ENCODE measurements at places on chromosomes 5 and 9.

- DNase-seq = no peak
Observed at GRCh38 chr5:106401561-106401960, 1269.2 kb downstream of the EFNA5 start.

DNA sequence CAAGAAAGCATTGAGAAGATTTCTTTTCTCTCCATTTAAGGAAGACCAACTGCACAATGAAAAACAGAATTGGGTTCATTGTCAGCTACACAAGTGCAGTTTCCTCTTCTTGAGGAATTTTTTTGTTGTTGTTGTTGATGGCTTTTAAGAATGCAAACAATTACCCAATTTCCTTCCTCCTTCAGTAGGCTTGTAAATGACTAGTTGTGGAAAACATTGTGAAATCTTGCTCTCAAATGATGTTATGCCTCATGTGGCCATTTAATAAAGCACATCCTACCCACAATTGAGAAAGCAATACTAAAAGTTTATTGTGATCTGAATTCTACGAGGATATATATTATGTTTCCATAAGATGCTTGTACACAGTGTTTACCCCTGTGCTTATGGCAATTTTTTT lies 171.6 kb downstream of the FAM174A start:
- DNase-seq = no peak

GRCh38 chr5:16687898-16688297 lies 71.1 kb upstream of the RETREG1 start:
- no peak for DNase-seq

- no peak for DNase-seq
Observed at GRCh38 chr5:179816401-179816795, 4.3 kb upstream of the SQSTM1 start.

DNA sequence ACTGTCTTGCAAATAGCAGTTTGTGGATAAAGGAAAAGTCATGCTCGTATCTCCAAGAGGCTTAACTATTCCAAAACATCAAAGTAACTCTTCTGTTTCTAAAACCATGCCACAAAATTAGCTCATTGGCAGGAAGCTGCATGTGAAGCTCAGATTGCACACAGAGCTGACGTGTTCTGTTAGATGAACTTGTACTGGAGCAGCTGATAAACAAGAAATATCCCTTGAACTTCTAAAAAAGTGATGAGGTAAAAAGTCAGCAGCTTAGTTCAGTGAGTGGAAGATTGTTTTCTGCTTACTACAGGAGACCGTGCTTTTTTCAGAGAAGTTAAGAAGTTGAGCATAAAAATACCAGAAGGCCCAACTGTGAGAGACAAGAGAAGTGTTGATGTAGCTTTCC lies 113.2 kb downstream of the SLC12A2 start:
- DNase-seq = no peak

- DNase-seq = no peak
Observed at GRCh38 chr9:35322075-35322885, 160.5 kb downstream of the UNC13B start.

- DNase-seq = no peak
Observed at GRCh38 chr9:112642126-112642525, 75.8 kb downstream of the INIP start.

DNA sequence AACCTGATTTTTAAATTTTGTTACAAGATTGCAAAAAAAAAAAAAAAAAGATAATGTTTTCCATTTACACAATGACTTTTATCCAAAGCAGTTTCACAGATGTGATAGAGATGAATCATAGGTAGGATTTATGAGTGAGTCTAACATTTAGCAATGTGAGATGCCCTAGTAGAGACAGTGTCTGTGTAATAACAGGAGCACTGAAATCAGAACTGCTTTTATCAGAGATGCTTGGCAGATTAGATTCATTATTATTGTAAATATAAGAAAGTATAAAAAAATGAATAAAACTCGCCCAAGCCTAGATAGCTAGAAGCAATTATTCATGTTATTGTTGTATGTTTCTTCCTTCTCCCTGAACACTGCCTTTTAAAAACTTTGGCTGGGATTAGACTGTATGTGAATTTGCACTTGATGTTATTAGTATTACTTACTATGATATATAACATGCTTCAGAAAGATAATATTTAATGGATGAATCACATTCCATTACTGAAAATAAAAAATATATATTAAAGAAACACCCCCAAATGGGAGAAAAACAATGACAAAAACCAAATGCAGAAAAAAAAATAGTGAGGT lies 567.3 kb upstream of the KLF4 start:
- no peak for DNase-seq

DNA sequence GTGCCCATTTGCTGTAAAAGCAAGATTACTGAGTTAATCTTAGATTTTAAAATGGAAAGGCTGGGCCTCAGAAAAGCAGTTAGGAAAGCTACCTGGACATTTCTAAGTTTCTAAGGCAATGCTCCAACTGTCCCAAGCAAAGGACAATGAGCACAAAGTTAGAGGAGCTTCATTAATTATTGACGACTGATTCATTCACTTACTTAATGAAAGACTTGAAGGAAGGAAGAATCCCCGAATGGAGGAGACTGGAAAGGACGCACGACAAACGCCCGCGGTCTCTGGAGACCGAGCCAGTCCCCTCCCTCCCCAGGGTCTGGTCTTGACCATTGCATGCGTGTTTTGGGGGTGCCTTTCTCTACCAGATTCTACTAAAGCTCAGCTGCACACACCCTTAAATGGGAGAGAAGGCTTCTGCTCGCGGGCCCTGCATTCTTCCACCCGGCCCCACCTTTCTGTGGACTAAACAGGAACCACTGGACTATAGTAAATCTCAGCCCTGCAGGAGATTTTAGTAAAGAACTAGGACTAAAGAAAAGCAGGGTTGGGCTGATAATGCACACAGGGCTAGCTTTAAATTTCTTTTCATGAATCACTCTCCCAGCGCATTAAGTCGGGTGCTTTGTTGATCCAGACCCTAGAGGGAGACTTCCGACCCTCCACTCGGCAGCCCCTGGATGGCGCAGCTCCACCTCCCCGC lies 44.8 kb downstream of the CTSL start:
- DNase-seq = no peak

DNA sequence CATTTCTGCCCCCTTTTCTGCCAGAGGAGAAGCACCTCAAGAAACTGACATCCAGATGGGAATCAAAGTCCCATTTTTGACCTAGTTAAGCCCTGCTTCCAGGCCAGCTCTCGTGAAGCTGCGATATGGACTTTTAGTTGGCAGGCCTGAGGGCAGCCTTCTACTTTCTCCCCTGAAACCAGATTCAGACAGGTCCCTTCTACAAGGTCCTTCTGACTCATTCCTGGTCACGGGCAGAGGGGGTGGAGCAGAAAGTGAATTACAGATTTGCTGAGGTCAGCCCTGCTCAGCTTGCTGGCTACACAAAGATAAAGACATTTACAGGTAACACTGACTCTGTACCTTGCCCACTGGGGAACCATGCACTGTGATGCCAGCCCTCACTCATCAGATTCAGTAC lies 52.8 kb upstream of the TUT7 start:
- DNase-seq = no peak

GRCh38 chr5:139130214-139130613 lies 68.0 kb downstream of the SIL1 start:
- DNase-seq = no peak

DNA sequence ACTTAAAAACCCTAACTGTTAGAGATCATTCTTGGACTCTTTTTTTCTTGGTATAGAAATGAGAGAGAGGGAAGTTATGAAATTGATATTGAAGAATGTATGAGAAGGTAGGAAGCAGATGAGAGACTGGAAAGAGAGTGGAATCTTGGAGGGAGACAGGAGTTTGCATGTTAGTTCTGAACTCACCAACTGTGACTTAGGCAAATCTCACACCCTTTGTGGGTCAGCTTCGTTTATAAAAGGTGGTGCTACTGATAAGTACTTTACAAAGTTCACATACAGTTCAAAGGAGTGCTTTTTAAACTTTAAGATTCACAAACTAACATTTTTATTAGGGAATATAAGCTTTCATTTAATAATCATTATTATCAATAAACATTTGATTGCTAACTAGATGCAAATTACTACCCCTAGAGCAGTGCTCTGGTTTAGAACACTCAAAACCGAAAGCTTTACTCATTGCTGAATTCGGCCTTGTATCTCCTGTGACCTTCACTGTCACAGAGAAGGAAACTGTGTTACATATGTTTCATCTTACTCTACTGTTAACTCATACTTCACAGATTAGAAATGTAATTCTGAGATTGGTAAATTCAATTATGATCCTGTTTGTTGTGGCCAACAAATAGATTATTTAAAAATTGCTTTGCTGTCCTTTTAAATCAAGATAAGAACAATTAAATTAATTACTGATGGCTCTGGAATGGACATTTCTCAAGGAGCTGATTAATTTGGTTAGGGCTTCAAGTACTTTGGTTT lies 143.2 kb downstream of the RMI1 start:
- no peak for DNase-seq

- DNase-seq = no peak
Observed at GRCh38 chr9:87569008-87569509, 71.4 kb downstream of the DAPK1 start.

- no peak for DNase-seq
Observed at GRCh38 chr5:172751761-172752510, 19.1 kb downstream of the DUSP1 start.

- DNase-seq = no peak
Observed at GRCh38 chr9:83975300-83975699, 4.7 kb downstream of the HNRNPK start.

DNA sequence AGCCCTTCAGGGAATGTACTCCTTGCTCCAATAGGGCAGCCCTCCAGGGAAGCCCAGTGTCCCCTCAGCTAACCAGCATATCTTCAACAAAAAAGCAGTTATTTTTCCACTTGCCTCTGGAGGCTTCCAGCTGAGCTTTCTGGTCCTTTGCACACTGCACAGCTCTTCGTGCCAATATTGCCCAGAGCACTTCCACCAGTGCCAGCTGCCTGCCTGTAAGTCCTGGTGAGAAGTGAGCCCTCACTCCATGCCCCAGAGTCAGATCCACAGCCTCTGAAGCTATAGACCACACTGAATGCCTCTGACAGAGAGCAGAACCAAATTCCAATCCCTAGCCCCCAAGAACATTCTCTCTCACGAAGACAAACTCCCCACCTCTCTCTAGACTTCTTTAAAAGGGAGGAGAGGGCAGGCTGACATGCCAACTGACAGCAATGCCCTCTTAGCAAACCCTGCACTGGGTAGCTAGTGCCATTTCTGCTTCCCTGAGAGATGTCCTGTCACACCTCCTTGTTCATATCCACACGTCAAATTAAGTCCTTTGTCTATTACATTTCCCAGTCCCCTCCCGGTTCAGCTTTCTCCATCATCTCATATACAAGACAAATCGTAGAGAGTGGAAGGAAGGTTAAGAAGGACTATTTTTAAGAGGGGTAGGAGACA lies 12.7 kb upstream of the HEXB start:
- DNase-seq = no peak

DNA sequence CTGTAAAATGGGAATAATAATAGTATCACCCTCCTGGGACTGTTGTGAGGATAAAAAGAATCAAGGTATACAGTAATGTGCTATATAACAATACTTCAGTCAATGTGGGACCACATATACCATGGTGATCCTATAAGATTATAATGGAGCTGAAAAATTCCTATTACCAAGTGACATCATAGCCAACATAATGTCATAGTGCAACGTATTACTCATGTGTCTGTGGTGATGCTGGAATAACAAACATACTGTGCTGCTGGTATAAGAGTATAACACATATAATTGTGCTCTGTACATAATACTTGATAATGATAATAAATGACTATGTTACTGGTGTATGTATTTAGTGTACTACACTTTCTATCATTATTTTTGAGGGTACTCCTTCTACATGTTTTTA lies 38.1 kb downstream of the LIFR start:
- DNase-seq = no peak

GRCh38 chr9:16289639-16290038 lies 580.8 kb downstream of the BNC2 start:
- no peak for DNase-seq

- no peak for DNase-seq
Observed at GRCh38 chr5:150520747-150521521, 13.0 kb downstream of the NDST1 start.

DNA sequence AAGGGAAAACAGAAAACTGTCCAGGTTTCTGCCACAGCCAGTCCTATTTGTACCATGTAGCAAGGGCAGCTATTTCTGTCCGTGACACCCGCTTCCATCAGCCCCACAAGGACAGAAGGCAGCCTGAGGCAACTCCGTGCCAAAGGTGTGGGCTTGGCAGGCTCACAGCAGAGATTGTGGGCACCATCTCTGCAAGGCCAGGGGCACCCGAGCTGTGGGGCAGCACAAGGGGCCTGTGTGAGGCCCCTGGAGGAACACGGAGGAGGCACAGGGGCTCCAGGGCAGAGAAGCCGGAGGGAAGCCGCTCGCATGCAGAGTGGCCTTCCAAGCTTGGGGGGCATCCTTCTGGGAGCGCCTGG lies 43.5 kb downstream of the COL23A1 start:
- DNase-seq = no peak

DNA sequence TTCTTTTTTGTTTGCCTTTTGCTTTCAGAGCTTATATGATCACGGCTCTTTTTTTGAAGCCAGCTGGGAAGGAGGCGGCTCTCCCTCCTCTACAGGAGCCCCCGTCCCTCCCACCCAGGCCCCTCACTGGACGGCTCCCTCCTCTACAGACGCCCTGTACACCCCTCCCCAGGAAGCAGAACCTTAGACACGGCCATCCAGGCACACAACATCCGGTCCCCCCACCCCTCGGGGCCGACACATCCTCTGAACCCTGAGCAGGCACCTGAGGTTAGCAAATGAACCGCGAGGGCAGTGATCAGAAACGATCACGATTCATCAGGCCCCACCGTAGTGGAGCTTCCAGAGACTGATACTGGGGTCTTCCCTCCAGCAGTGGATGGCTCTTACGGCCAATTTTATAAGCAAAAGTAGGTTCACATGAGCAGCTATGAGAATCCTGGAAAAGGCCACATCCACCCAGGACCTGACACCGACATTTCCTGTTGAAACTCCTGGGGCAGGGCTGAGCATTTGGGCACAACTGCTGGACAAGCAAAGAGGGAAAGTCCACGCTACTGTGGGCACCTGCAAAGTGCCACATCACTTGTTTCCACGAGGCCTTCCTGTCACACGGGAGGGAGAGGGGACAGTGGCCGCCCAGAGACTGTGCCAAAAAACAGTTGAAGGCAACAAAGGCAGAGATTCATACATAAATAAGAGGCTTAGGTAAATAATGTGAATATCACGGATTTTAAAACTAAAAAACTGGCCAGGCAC lies 78.9 kb downstream of the SEMA4D start:
- peak; percentile 63 for DNase-seq
